ENCODE measurements at places on chromosomes 16 and 17.
A peak's percentile ranks its signal among the peaks of the same experiment; 100 is the strongest.

- DNase-seq: no peak
Observed at GRCh38 chr17:59332749-59333377, 1.4 kb downstream of the YPEL2 start.

- DNase-seq: no peak
Observed at GRCh38 chr16:46832757-46833459, 1.9 kb upstream of the C16orf87 start.

GRCh38 chr16:2715519-2715918 lies 4.5 kb downstream of the PRSS27 start:
- peak; percentile 58 for DNase-seq

DNA sequence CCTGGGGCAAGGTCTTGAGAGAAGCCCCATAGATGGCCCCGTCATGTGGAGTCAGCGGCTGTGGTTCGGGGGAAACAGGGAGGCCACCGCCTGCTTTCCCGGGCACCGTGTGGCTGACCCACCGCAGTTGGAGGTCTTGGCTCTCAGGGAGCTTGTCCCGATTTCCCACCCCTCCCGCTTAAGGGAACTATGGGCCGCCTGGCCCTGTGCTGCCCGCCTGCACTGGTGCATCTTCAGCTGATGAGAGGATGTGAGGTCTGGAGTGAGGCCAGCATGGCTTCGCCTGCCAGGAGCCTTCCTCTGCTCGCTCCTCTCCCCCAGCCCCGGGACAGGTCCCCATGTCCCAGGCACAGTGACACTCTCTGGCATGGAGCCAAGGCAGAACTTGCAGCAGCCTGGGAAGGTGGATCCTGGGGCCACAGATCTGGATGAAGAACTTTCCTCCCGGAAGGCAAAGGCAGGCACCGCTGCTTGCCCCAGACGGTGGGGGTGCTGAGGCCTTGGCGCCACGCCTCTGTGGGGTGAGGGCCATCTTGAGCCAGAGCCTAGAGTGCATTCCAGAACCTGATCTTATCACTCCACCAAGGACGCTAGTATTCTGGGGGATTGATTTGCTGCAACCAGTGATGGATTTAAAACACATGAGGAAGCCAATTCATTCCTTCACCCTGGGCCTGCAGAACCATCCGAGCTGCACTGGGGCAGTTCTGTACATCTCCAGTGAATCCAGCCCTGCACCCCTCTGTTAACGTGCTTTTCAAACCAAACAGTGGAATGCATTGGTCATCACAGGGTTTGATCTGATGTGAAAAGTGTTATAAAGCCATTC lies 178.6 kb upstream of the TNRC6C start:
- no peak for DNase-seq

DNA sequence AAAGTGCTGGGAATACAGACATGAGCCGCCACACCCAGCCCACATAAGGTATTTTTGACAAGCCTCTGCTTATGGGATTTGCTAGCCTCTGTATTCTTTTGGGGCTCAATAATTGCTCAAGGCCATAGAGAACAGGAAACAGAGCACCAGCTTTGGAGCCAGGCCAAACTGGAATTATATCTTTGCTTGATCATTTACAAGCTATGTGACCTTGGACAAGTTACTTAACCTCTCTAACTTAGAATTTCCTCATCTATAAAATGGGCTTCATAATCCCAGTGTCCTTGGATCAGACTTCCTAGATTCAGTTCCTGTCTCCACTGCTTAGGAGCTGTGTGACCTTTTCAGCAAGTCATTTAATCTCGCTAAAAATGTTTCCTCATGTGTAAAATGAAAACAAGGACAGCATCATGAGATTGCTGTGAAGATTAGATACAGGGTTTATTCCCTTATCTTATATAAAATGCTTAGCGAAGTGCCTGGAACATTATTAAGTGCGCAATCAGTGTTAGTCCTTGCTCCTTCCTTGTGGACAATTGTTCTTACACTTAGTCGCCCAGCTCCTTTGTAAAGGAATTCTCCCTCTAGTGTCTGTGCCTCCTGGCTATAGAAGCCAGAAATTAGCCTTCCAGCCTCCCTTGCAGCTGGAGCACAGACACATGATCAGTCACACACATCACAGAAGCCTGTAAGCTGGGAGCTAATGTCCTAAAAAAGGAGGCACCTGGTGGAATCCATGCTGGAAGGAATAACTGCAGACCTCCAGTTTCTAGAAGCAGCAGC lies 16.6 kb downstream of the KRT9 start:
- no peak for DNase-seq

DNA sequence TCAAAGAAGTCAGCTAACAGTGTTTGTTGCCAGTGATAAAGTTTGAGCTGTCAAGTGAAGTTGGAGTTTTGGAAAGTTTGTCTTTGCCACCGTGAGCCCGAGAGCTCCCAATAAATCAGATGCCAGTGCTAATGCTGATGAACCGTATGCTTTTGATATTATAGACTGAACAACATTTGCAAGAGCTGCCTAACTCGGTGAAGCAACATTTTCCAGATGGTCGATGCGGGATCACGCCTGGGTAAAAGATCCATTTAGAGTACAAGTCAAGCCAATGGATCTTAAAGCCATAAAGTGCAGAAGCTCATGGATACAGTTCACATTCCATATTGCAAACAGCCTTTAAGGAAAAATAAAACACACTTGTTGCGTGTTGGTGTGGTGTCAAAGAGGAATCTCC lies 9.6 kb downstream of the BANP start:
- DNase-seq: no peak

DNA sequence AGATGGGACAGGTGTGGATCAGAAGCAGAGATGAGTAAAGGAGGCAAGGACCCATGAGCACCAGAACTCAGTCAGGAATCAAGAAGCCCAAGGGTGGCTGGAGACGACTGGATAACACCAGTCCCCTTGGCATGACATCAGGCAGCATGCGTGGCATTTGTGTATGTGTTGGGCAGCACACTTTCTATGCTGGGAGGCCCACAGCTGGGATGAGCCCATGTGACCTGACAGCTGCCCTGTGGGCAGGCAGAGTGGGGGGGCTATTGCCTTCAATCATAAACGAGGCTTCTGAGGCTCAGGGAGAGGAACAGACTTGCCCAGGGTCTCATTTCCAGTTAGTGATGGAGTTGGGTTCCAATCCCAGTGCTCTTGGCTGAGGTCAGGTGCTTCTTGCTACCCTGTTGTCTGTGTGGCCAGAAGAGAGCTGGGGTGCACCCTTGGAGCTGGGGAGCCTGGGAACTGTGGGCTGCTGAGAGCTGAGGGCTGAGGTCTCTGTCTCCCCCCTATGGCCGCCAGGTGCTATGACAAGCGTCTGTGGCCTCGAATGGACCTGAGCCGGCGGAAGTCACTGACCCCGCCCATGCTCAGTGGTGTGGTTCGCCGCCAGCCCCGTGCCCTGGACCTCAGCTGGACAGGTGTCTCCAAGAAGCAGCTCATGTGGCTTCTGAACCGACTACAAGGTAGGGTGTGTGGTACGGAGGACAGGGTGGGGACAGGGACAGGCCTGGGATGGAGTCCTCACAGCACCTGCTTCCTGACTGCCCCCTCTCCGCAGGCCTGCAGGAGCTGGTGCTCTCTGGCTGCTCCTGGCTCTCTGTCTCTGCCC lies 7.1 kb upstream of the ORAI3 start:
- DNase-seq: no peak
